Sigmoid colon (tissue), 7 donors: ENCODE measurements at places on chromosomes 4 and X. TPM values are rescaled to one million over a fixed set of nuclear protein-coding genes. Genes with fewer than 3 reads are reported as not detected.

C4orf54 gene
- 0.16 TPM for total RNA-seq

ZCCHC4 gene
- total RNA-seq = 21.8 TPM

SSX7 gene
- not detected for total RNA-seq

TKTL1 gene
- not detected for total RNA-seq

EVC2 gene
- 8.6 TPM for total RNA-seq

PCSK1N gene
- total RNA-seq = 19.6 TPM

GNRHR gene
- not detected for total RNA-seq

CENPVL2 gene
- not detected for total RNA-seq

PAGE5 gene
- not detected for total RNA-seq

- no peak for DNase-seq
Observed at GRCh38 chr4:154082760-154083535, 294.1 kb upstream of the SFRP2 start.

DNA sequence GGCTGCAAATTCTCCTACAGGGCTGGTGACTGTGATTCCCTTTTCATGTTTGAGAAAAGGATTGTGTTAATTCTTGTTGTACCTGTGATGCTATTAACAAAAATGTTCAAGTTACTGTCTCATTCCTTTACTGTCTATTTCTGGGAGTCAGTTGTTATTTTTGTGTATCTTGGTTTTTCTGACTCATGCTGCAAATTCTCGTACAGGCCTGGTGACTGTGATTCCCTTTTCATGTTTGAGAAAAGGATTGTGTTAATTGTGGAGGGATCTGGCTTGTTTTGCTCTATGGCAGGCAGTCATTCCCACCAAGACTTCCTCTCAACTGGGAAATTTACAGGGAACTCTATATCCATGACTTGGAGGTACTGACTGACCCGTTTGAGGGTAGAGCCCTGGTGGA is 693.4 kb upstream of the INTU start:
- DNase-seq = no peak

DNA sequence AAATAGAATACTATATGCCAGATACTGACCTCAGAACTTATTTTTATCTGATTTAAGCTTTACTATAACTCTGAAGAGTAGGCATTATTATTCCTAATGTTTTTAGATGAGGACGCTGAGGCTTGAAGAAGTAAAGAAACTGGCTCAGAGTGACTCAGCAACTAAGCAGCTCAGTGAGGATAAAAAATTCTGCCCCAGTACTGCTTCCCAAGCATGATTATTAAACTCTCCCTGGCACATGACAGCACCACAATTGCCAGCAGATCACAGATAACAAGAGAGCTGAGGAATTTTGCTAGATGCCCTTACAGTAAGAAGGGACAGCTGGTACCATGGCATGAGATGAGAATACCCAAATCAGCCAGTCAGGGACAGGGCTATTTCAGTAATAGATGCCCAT is 219.4 kb downstream of the NKX6-1 start:
- no peak for DNase-seq

GRCh38 chr4:137090951-137091350 is 441.3 kb downstream of the PCDH18 start:
- no peak for DNase-seq

DNA sequence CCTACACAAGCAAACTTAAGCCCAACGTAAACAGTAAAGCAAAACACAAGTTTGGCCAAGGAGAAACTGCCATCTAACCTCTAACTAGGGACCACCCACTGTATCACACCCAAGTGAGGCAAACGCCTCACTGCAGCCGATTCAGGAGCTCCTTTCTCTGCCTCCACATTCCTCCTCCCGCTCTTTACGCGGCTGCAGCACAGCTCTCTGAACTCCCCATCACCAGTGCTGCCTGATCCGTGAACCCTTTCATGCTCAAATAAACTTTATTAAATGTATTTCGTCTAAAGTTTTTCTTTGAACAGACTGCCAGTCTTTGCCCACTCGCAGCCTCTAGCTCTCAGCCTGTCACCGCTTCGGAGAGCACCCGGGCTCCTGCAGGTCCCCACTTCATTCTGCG is 6.5 kb downstream of the PNMA6E start:
- DNase-seq = no peak
